Caco-2 (cell line): ENCODE measurements at places on chromosomes 5 and 9. TPM values are rescaled to one million over a fixed set of nuclear protein-coding genes. Genes with fewer than 3 reads are reported as not detected.

- no peak for DNase-seq
Observed at GRCh38 chr5:35598707-35599370, 18.8 kb upstream of the SPEF2 start.

DNA sequence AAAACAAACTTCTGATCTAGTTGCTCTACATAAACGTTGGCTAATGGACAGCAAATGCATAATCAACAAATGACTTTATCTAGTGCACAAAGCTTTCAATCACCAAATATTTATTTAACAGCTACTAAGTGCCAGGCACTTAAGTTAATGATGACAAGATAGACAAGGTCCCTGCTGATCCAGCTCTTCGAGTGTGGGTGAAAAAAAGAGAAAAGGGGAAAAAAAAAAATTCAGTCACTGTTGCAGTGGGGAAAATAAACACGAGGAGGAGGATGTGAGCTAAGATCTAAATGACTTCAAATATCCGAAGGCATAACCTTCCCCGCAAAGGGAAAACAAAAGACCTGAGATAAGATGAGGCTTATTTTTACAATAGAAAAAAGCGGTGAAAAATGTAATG, 9.6 kb downstream of the PSIP1 start:
- DNase-seq: no peak

GRCh38 chr5:34486160-34486848, 169.8 kb upstream of the RAI14 start:
- DNase-seq: peak; percentile 84

CDKN2B-AS1 gene
- 1.2 and 2.1 TPM in 2 replicates for total RNA-seq

GRCh38 chr5:82255844-82256243, 22.3 kb downstream of the RPS23 start:
- DNase-seq: no peak

DNA sequence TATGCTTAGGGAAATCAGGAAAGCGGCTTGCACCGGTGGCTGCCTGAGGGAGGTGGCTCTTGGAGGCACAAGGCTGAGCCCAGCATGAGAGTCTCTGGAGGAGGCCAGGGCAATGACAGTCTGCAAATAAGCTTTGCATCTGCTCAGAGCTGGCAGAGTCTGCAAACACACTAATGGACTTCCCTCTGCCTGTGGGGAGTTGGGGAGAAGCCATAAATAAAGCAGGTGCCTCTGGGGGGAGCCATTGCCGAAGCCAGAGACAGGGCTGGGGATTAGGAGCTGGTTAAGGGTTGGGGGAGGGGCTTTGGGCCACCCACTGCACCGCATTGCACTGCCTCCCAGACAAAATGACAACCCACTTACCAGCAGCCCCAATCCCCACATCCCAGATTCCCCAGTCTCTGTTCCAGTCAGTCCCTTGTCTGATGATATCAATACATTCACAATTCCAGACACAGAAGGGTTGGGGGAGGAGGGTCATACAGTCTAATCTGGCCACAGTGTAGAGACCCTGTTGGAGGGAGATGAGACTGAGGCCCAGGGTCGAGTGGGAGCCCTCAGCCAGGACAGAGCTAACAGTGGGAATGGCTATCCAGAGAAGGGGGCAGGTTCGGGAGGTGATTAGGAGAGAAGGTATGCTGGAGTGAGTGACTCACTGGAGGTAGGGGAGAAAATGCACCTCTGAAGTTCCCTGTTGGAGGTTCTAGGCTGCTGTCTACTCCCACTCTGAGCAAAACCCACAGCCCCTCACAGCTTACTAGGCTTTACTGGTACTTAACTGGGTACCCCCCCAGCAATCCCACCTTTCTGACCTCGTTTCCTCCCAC, 53.7 kb downstream of the PAX5 start:
- DNase-seq: peak; percentile 29

DNA sequence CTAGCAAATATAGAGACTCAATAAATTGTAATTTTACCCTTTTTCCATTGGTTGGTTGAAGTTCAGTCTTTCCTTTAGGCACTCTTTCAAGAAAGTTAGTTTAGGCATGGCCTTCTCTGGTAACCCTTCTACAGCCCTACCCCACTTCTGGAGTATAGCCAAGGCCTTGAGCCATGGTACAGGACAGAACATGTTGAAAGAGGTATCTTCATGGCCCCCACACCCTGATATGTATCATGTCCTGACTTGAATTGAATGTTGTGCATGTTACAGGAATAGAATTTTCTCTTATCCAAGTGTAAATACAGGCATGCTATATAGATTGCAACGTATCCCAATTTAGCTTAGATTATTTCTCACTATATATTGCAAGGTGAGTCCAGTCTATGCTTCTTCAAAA, 175.6 kb downstream of the CD180 start:
- DNase-seq: no peak

DNA sequence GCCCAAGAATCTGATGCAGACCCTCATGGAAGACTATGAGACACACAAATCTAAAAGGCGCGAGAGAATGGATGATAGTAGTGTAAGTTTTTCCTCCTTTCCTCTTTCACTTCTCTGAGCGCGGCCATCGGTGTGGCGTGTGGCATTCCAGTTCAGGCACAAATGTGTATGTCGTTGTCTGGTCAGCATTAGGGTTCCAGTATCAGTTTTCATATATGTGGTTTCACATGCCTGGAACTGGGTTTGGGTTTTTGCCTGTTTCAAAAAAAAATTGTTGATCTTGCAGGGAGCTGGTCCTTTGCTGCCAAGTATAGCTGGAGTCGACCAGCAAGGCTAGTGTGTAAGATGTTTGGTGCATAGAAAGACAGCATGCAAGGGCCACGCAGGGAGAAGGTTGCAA, 51.5 kb downstream of the C9orf152 start:
- DNase-seq: no peak

DNA sequence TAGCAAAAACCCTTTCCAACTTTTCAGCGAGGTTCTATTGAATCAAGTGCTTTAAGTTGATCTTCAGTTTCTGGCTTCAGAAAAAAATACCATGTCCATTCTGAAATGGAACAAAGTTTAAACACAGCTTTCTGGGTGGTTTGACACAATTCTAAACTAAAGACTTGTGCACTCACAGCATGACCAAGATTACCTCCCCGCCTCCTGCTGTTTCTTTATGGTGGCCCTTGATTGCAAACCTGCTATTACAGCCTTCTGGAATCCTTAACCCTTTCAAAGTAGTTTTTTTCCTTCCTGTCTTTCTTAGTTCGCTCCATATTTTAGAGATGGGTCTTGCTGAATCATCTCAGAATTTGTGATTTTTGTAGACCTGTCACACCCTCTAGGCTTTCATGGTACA, 135.9 kb upstream of the FBN2 start:
- DNase-seq: no peak

- DNase-seq: no peak
Observed at GRCh38 chr9:70616228-70616990, 202.0 kb upstream of the KLF9 start.

GRCh38 chr5:83776437-83777031, 55.9 kb upstream of the HAPLN1 start:
- no peak for DNase-seq

LMAN2 gene
- 240 and 241 TPM in 2 replicates for total RNA-seq
